Choroid plexus epithelial cell (primary cell): ENCODE measurements at places on chromosomes 7 and 10.

GRCh38 chr7:7104314-7104698, 78.0 kb upstream of the C1GALT1 start:
- peak; percentile 41 for DNase-seq

DNA sequence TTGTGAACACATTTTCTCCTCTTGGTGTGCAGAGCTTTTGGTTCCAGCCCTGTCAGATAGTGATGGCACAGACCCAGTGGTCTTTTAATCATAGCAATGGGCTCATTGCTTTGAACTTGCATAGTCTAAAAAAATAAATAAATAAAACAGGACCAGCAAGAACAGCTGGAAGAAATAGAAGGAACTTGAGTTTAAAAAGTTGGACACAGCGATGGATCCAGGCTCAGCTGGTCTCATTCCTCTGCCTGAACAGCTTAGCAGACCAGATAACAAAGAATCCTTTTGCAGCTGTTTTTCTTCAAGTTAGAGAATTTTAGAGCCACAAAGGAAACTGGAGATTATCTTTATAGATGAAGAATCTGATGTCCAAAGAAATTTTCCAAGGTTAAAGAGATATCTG, 1005.6 kb downstream of the LRMDA start:
- no peak for DNase-seq

- DNase-seq: peak; percentile 76
Measured at GRCh38 chr10:51892965-51893658, 193.7 kb upstream of the CSTF2T start.

DNA sequence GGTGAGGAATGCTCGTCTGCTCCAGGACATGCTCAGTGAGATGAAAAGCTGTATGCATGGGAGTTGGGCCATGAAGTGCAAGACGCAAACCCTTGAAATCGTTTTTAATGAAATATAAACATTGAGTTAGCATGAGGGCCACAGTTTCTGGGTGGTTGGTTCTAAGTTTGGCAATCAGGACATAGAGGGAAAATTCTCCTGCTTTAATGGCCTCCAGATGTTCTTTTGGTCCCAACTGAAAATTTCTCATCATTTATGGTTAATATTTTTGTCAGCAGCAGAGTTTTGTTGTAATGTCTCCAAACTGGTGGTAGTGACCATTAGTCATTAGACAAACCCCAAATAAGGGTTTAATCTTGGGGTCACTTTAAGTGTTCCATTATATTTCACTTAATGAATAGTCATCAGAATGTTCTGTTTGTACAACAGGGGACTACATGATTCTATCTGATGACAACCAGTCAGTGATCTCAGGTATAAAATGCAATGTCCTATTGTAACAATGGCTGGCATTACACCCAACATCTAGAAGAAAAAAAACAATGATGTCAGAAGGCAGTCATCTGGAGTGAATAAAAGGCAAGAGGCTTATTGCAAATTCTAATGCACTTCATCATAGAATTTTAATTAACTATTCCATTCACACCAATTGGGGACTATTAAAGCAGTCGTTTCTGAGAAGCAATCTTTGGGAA, 197.4 kb downstream of the JCAD start:
- no peak for DNase-seq

DNA sequence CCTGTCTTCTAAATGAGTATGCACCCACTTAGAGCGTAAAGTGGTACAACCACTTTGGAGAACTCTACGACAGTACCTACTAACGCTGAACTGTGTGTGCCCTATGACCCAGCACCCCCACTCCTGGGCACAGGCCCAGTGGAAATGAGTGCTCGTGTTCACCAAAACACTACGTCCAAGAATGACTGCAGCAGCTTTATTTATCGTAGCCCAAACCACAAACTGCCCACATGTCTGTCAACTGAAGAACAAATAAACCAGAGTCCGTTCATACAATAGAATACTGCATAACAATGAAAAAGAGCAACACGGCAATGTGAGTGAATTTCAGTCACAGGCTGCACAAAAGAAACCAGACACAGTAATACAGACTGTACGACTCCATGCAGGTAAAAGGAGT, 35.4 kb downstream of the TLL2 start:
- peak; percentile 5 for DNase-seq

DNA sequence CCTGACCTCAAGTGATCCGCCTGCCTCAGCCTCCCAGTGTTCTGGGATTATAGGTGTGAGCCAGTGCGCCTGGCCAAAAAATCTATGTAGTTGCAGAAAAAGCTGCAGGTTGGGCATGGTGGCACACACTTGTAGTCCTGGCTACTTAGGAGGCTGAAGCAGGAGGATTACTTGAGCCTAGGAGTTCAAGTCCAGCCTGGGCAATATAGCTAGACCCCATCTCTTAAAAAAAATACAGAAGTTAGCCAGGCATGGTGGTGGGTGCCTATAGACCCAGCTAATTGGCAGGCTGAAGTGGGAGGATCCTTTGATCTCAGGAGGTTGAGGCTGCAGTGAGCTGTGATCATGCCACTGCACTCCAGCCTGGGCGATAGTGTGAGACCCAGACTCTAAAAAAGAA, 24.8 kb upstream of the CAMK1D start:
- DNase-seq: no peak

DNA sequence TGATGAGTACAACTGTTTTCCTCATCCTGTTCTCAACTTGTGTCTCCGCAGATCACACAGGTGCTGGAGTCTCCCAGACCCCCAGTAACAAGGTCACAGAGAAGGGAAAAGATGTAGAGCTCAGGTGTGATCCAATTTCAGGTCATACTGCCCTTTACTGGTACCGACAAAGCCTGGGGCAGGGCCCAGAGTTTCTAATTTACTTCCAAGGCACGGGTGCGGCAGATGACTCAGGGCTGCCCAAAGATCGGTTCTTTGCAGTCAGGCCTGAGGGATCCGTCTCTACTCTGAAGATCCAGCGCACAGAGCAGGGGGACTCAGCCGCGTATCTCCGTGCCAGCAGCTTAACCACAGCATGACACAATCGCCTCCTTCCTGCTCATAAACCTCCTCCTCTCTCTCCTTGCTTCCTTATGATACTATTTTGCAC, 126.7 kb upstream of the PRSS58 start:
- peak; percentile 44 for DNase-seq

DNA sequence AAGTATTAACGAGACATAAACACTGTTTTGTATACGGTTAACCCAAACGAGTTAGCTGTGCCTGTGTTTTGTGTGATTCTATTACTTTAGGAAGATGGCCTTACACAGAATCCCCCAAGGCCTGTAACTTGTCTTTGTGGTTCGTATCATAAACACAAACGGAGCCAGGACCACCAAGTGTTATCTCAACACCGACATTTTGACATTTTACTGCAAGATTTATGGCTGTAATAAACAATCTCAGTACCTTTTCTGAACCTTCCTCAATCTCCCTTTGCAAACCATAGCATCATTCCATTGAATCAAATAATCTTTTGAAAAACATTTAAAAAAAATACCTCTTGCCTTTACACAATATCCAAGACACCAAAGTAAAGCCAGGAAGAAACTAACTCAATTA, 2.4 kb upstream of the HOXA4 start:
- no peak for DNase-seq

DNA sequence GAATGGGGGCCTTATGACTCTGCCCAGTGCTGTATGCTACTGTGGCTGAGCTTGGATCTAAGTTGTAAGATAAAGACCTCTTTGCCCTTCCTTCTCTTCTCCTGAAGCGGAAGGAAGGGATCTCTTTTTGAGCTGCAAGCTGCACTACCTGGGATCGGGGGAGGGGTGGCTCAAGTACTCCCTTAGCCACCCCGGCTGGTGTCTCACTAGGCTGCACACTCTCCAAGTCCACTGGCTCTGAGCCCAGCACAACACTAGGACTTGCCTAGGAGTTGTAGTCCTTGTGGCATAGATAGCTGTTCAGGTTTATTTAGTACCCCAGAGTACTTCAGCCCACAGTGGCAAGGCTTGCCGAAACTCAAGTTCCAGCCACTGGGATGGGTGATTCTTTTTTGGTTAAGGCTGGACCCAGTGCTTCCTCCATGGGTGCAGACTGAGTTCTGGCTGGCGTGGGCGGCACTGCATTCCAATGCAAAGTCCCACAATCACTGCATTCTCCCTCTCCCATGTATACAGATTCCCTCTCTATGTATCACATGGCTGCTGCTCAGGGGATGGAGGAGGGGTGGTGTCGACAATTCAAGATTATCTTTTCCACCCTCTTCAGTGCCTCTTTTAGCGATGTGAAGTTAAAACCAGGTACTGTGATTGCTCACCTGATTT, 76.2 kb upstream of the SLC25A13 start:
- DNase-seq: peak; percentile 16

GRCh38 chr10:32047881-32048280, 8.3 kb downstream of the KIF5B start:
- DNase-seq: no peak

DNA sequence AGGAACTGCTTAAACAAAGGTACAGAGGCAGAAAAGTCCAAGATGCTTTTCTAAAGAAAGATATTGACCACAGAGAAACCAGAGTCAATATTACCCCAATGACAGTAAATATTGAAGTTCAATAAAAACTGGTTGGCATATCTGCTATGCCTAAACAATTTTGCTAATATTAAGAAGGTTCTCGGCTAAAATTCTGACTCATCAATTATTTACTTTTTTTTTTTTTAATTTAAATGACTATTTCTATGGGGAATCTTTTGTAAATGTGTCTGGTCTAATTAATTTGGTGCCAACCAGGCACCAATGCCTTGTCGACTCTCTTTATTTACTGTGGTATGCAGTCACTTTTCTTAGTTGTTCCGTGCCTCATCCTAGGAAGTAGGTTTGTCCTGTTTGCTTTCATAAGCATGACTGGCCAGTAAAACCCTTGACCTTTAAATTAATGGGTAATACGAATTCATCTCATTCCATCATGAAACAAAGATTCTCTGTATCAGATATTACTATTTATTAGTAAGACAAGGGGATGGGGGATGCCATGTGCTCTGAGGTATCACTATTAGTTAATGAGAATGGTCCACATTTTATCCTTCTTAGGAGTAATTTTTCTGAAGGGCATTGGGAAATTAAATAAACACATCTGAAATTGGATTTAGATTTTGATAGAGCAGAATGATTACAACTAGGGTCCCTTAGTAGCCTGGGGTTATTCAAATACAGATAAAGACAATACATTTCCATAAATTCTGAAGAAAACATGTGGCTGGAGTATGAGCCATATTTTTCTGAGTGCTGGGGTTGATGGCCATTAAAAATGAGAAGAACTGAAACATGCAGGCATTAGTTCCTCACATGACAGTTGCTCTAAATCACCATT, 154.4 kb downstream of the VTI1A start:
- DNase-seq: no peak

GRCh38 chr7:96648784-96649183, 60.9 kb downstream of the SEM1 start:
- no peak for DNase-seq

GRCh38 chr10:107899075-107899474, 734.6 kb upstream of the SORCS1 start:
- no peak for DNase-seq

GRCh38 chr10:132414402-132415016, 17.5 kb downstream of the PWWP2B start:
- no peak for DNase-seq

- no peak for DNase-seq
Measured at GRCh38 chr7:148330124-148330818, 260.3 kb upstream of the C7orf33 start.

GRCh38 chr10:16816171-16816570, 1.1 kb downstream of the RSU1 start:
- DNase-seq: no peak

GRCh38 chr7:84251277-84251781, 56.7 kb upstream of the SEMA3A start:
- DNase-seq: peak; percentile 77

- DNase-seq: peak; percentile 51
Measured at GRCh38 chr10:70742537-70743429, 42.4 kb downstream of the TBATA start.

- DNase-seq: peak; percentile 92
Measured at GRCh38 chr10:80154978-80155695, 22.6 kb downstream of the PLAC9 start.

DNA sequence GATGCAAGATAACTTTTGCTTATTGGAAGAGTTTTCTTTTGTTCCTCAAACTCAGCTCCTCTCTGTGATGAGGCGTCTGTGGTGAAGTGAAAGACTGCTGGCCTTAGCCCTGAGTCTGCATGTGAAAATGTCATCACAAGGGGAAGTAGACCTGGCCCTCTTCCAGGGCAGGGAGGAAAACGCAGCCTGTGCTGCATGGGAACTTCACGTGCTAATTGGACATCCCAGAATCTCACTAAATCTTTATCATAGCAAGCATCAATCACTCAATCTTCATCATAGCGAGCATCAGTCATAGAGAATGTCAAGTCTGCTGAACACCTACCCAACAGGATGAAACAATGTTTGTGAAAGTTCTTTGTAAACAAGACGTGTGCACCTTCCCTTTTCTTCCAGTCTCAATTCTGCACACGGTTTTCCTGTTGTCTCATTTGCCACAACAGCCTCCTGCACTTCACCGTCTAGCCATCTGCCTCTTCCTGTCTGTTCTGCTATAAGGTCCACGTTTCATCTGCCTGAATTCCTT, 314.6 kb downstream of the FRMD4A start:
- DNase-seq: peak; percentile 65

- DNase-seq: peak; percentile 79
Measured at GRCh38 chr7:116582806-116583444, 58.1 kb downstream of the CAV1 start.

GRCh38 chr10:128883231-128884032, 583.6 kb upstream of the MGMT start:
- no peak for DNase-seq
